CD4-positive, alpha-beta T cell treated with Interleukin-15 for 4 hours (primary cell): ENCODE measurements at places on chromosomes 3 and 15.
A peak's percentile ranks its signal among the peaks of the same experiment; 100 is the strongest.

GRCh38 chr3:190339130-190339529 is 16.9 kb upstream of the CLDN1 start:
- DNase-seq: no peak

DNA sequence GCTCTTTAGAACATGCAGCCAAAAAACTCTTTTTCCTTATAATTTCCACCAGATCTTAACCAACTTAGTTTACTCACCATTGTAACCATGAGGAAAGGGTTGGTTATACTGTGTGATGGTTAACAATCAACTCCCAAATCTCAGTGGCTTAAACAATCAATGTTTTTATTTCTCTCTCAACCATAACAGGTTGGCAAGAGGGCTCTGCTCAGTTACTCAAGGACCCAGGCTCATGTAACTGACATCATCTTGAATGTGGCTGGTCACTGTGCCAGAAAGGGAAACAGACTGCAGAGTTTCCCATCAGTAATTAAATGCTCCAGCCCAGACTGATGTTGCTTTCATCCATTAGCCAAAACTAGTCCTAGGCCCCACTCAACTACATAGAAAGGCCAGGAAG is 69.0 kb downstream of the ANKRD28 start:
- no peak for DNase-seq

DNA sequence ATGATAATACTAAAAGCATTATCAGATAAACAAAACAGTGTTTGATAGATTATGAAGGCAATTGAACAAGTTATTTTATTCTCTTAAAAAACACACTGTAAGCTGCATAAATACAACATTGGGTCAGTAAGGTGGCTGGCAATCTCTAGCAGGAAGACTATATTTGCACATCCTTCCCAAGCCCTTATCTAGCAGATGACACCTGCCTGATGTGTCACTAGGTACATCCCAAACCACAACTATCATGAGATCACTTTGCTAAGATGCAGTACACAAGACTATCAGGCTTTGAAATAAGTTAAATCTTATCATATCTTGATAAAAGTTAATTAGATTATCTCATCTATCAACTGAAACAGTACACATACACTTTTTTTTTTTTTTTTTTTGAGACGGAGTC is 417.4 kb downstream of the MECOM start:
- no peak for DNase-seq

DNA sequence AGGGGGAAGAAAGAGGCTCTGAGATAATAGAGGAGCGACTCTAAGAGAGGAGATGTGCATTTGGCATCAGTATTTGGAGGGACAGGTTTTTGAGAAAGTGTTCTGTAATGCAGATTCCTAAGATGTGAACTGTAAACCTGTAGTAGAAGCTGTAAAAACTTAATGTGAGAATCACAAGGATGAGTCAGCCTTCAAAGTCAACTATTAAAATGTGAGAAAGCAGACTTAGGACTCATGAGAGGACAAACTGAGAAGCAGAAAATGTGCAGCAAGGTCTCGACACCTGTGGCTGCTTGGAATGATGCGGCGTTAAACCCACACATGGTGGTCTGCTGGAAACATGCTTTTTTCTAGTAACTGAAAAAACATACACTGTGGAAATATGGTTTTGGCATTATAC is 36.0 kb downstream of the USP13 start:
- no peak for DNase-seq

DNA sequence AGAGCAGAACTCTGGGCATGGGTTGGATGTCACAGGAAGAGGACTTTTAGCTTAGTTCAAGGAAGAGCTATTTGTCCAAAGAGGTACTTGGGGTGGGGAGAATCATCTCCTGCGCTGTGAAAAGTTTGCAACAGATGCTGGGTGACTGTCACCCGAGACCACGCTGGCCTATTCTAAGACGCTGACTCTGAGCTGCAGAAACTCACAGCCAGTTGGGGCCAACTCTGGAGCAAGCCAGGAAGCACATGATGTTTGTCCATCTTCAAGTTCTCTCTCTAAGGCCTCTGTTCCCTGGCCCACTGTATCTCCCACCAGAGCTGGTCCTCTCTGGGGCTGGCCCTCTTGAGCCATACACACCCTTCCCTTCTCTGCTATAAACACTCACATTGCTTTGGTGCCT is 17.9 kb upstream of the CDCP1 start:
- DNase-seq: no peak

- DNase-seq: no peak
These were observed 181.4 kb downstream of the GAP43 start for GRCh38 chr3:115804713-115805119.

DNA sequence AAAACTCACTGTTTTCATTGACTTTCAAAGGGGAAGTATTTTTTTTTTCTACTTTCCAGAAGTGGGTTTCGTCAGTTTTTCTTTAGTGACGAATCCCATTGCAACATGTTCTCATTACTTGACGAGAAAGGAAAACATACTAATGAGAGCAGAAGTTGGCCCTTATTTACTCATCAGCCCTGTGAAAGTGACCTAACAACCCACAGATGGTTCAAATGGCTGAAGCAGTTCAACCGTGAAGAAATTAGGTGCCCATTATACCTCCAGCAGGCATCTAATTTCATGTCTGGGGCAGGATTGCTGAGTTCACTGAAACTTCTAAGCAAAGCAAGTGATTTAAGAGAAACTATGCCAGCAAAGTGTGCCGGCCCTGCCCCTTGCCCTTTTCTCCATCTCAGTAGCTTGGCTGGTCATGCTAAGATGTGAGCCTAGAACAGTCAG is 9.0 kb downstream of the AQP9 start:
- DNase-seq: no peak

DNA sequence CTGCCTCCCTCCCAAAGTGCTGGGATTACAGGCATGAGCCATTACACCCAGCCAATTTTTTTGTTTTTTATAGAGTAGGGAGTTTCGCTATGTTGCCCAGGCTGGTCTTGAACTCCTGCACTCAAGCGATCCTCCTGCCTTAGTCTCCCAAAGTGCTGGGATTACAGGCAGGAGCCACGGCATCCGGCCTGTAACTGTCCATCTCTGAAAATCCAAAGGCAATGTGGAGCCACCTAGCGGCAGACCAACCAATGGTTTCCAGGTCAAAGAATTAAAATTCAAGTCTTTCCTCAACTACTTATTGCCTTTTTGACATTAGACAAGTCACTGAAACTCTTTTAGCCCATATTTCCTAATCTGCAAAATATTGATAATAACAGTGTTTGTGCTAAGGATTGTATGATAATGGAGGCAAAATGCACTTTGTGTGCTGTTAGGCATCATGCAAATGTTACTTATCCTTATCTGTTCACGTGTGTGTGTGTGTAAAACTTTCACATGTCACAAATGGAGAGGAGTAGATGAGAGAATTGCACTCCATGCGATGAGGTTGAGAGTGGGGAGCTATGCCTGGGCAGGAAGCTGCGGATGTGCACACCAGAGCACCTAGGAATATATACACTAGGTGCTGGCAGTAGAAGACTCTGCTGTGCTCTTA is 48.7 kb downstream of the COL8A1 start:
- DNase-seq: no peak

DNA sequence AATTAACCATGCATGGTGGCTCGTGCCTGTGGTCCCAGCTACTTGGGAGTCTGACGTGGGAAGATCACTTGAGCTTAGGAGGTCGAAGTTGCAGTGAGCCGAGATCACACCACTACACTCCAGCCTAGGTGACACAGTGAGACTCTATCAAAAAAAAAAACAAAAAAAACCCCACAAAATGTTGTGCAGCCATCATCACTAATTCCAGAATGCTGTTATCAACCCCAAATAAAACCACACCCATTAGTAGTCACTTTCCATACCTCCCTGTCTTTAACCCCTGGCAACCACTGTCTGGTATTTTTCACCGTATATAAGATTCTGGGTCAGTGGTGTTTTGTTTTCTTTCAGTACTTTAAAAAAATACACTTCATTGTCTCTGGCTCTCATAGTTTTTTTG is 16.6 kb downstream of the HMCES start:
- no peak for DNase-seq

GRCh38 chr3:17234382-17234781 is 349.6 kb downstream of the PLCL2 start:
- DNase-seq: no peak

- DNase-seq: peak; percentile 81
These were observed 1.9 kb upstream of the ADPGK start for GRCh38 chr15:72785432-72785831.

DNA sequence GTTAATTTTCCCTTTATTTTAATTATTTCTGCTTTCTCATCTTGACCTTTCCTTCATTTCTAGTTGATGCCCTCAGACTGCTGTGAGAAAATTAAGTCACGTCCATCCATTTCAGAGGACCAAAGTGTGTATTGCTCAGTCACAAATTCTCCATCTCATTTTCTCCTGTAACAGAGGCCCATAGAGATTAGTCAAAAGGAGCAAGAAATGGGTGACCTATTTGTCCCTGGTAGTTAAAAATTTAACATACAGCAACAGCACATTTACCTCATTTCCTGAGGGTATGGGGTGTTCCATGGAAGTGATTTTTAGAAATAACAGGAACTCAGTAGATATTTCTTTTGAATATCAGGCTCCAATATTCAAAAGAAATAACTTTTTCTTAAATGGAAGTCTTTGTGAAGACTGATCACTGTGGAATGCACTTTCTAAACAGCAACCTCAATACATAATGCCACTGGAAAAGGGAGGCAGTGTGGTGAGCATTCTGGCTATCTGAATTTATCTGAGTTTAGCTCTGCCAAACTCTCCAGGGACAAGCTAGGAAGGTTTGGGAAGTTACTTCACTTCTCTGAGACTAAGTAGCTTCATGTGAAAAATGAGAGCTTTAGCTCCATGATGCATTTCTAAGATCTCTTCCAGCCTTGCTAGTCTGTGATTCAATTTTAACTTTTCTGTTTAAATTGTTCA is 808.2 kb downstream of the SQOR start:
- no peak for DNase-seq

GRCh38 chr15:34358367-34358766 is 8.6 kb downstream of the LPCAT4 start:
- DNase-seq: no peak
